ENCODE measurements at places on chromosomes 3 and 15.

GRCh38 chr3:71725271-71725991, at the start of gene EIF4E3:
Gene EIF4E3 (minus strand): TSS chr3:71725402. CDS start chr3:71725367, 35 bp downstream.
- DNase-seq: peak; percentile 62

DNA sequence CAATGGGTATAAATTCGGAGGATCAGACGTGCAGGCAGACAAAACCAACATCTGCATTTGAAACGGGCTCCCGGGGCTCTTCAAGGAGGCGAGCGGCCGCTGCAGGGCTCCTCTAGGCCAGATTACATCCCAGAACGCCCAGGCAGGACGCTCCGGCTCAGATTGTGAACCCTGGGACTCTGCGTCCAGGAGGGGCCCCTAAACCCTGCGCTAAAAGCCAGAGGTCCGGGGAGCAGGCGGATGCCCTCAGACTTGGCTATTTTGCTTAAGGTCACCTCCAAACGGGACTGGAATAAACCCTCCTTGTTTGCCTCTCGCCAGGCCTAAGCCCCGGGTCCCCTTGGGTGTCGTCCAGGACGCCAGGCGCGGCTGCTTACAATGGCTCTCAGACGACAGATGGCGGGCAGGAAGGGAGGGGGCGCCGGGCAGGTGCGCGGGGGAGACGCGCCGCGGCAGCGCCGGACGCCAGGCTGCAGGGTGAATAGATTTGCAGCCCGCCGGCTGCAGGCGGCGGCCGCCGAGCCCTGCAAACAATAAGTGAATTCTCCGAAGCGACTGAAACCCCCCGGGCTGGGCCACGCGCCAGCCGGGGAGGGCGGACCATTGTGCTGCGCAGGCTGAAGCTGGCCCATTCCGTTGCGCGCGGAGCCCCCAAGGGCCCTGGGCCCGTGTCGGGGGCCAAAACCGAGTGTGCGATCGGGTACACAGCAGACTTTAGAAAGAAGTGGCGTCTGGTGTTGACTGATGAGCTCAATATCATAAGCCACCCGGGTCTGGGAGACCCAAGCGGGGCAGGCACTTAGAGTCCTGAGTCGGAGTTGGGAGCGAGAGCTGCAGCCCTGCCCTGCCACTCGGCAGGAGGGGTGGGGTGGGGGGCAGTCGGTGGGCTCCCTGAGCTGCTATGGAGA, 32.3 kb upstream of the AMOTL2 start:
- DNase-seq: no peak

DNA sequence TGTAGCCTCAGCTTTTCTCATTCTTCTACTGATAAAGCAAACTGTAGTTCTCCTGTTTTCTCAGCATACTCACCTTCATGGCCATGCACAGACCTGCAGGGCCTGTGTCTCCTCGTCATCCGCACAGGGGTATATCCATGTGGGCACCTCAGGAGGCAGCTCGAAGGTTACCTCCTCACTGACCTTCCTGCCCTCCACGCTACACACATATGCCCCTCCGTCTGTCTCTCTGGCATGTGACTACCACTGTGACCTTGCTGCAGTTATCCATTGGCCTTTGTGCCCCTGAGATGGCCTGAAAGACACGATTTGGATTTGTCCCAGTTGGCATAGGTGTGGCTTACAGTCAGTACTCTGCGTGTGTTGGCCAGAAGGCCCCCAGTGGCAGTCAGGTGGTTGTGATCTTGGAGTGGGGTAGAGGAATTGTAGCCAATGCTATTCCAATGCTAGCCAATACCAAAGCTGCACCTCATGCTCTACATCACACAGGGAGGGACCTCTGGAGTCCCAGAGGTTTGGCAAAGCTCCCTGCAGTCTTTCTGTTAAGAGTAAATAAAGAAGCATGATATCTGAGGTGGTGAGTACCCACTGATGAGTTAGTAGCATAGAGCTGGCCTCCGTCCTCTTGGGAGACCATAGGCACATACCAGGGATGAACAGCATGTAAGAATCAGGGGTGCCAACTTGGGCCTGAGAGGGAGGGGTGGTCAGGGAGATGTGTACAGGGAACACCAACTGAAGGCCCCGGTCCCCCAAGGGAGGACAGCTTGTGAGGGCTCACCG, 143.4 kb downstream of the EEFSEC start:
- DNase-seq: peak; percentile 8

- DNase-seq: no peak
These were observed 99.4 kb upstream of the TSC22D2 start for GRCh38 chr3:150308481-150309256.

DNA sequence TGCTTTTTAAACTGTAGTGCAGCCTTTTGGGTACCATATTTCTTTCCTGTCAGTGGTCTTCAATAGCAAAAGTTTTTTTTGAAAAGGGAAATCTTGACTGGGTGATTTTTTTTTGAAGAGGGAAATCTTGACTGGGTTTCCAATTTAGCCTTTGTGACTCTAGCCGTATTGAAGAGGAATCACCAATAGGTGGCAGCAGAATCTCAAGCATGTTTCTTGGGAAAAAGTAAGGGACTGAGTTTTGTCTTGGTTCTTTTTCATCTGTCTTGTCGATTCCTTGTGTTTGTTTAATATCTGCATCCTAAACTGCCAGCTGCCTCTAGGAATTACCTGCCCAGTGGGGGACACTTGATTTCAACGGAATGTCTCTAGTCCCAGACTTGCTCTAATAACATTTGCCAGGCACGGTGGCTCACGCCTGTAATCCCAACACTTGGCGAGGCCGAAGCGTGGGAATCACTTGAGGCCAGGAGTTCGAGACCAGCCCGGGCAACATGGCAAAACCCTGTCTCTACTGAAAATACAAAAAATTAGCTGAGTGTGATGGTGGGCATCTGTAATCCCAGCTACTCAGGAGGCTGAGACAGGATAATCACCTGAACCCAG, 89.2 kb downstream of the RBPMS2 start:
- no peak for DNase-seq

DNA sequence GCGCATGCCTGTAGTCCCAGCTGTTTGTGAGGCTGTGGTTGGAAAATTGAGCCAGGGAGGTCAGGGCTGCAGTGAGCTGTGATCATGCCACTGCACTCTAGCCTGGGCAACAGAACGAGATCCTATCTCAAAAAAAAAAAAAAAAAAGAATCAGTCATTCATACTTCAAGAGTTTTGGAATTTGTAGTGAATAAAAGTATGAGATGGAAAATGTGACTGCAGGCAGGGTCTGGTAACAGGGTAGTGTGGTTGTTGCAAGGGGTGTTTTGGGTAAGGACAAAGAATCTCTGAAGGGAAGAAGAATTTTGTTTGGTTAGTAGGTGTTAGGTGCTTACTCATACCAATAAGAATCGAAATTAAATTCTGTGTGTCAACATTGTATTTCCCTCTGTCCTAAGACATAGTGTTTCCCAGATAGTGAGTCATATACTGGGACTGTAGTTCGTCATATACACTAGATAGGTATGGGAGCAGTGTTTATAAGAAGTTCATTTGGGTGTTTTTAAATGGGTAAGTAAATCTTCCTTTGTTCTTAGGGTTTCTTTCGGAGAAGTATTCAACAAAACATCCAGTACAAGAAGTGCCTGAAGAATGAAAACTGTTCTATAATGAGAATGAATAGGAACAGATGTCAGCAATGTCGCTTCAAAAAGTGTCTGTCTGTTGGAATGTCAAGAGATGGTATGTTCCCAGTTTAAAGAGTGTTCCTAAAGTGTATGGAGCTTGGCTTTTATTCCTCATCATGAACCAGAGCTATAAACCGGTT, 14.2 kb downstream of the NR1D2 start:
- no peak for DNase-seq

DNA sequence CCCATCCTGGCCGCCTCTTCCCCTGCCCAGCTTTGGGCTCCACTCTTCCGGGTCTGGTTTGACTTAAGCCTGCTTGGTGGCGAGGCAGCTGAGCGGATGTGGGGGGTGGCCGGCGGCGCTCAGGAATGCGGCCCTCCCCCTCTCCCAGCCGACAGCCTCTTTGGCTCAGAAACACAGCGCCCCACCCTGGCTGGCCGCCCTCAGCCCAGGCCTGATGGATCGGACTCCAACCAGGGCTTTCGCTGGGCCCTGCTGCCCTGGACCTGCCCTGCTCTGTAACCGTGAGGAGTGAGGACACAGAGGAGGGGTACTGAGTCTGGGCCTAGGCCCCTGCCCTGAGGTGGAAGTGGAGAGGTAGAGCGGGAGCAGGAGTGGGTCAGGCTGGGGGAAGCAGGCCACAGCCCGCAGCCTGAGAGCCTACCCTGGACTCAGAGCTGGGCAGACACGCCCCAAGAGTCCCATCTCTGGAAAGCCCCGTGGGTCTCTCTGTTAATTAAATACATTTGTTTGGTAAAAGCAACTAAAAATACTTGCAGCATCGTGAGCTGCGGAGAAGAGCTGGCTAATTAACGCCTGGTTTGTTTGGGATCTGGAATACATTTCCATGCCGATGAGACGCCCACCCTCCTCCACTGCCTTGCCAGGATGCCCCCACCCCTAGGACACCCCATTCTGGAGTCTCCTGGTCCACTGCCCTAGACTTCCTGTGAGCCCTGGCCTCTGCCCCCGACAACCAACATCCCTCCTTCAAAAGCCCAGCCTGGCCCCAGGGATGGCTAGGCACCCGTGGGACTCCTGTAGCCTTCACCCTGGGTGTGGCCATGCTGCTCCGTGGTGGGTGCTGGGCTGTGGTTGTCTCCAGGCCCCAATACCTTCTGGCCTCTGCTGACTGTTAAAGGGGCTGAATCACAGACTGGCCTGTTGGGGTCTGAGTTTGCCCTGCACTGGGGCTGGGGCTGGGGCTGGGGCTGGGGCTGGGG, 19.6 kb downstream of the PLXNA1 start:
- no peak for DNase-seq

DNA sequence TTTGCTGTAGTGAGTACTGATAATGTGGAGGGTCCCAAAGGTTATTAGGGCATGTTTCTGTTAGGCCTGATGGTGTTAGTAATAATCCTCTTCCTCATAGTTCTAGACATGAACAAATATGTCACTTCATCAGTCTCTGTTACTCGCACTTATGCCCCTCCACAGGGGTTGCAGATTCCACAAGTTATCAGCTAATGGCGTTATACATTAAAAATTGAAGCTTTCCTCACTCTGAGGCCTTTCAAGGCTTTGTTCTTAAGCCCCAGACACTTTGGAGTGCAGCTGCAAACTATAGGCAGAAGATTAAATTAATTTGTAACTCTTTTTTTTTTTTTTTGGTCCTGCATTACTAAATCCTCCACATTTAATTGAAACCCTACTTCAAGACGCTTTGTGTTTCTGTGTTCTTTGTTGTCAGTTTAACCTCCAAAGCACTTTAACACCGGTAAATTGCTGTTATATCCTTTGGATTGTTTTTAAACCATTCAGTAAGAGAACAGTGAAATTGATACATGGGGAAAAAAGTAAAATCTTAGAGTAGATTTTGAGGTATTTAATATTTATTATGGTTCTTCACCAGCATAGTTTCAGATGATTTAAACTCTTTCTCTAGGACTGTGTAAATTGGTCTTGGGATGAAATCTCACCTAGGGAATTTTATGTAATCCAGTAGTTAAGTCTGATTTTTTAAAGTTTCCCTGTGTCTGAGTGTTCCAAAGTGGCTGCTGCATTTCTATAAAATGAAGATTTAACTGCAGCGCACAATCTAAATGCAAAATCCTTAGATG, 103.1 kb upstream of the SKOR1 start:
- DNase-seq: no peak

- DNase-seq: no peak
These were observed 498.4 kb downstream of the PDCD6IP start for GRCh38 chr3:34296796-34297195.

Data from activated T-cell treated with anti-CD3 and anti-CD28 coated beads, Interleukin-2, amount 50 U/mL, for 1 hour (primary cell).